ENCODE measurements at places on chromosomes 11 and 22. TPM values are rescaled to one million over a fixed set of nuclear protein-coding genes. Genes with fewer than 3 reads are reported as not detected.

- peak; percentile 37 for DNase-seq
Observed at GRCh38 chr11:111819829-111820237, 51.5 kb downstream of the ALG9 start.

NDUFC2 gene
- 150 TPM for polyA plus RNA-seq

PIH1D2 gene
- polyA plus RNA-seq = 1.7 TPM

DNA sequence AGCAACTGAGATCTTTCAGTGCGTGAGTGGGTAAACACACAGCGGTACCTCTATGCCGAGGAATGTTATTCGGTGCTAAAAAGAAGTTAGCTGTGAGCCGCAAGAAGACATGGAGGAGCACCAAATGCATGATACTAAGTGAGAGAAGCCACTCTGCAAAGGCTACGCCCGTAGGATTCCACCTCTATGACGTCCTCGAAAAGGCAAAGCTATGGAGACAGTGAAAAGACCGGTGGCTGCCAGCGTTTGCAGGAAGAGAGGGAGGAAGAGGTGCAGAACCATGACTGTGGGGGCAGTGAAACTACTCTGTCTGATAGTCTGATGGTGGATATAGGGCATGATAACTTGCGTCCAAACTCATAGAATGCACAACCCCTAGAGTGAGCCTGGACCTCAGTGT is 28.7 kb downstream of the IGF2 start:
- DNase-seq = no peak

- DNase-seq = no peak
Observed at GRCh38 chr11:86460461-86461385, 86.0 kb downstream of the CCDC81 start.

B3GAT1 gene
- polyA plus RNA-seq = not detected

DNA sequence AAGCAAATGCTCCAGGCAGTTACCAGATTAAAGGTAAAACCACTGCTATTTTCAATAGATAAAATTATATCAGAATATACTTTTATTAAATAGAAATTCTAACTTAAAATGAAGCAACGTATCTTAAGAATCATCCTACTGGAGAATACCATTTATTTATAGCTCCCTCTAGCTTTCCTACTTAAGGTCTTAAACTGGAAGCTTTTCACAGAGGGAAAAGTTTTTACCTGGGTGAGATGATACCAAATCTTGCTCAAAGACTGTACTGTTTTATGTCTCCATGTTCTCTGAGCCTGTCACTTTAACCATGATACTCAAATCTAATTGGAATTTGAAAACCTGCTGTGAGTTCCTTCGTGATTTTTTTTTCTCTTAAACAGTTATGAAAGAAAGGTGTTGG is 291.8 kb downstream of the AASDHPPT start:
- DNase-seq = no peak

DNA sequence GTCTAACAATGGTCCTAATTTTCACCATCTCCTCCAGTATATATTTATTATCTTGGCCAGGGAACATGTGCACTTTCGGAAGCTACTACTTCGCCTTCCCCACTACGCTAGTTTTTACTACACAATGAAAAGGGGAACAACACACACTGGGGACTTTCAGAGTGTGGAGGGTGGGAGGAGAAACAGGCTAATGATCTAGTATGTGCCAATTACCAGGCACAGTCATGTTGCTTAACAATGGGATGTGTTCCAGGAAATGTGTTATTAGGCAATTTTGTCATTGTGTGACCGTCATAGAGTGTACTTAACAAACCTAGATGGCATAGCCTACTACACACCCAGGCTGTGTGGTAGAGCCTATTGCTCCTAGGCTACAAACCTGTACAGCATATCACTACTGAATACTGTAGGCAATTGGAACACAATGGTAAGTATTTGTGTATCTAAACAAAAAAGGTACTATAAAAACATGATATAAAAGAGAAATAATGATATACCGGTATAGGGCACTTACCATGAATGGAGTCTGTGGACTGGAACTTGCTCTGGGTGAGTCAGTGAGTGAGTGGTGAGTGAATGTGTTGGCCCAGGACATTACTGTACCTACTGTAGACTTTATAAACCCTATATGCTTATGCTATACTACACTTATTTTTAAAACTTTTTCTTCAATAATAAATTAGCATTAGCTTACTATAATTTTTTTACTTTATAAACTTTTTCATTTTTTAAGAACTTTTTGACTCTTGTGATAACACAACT is 20.1 kb upstream of the CUL5 start:
- DNase-seq = no peak

- no peak for DNase-seq
Observed at GRCh38 chr11:18836417-18836816, 44.8 kb upstream of the PTPN5 start.

- no peak for DNase-seq
Observed at GRCh38 chr11:2171591-2172003, at the start of gene TH. Gene TH, minus strand, starts transcription at chr11:2171815. Its CDS starts 29 bp downstream, at chr11:2171786.

DNA sequence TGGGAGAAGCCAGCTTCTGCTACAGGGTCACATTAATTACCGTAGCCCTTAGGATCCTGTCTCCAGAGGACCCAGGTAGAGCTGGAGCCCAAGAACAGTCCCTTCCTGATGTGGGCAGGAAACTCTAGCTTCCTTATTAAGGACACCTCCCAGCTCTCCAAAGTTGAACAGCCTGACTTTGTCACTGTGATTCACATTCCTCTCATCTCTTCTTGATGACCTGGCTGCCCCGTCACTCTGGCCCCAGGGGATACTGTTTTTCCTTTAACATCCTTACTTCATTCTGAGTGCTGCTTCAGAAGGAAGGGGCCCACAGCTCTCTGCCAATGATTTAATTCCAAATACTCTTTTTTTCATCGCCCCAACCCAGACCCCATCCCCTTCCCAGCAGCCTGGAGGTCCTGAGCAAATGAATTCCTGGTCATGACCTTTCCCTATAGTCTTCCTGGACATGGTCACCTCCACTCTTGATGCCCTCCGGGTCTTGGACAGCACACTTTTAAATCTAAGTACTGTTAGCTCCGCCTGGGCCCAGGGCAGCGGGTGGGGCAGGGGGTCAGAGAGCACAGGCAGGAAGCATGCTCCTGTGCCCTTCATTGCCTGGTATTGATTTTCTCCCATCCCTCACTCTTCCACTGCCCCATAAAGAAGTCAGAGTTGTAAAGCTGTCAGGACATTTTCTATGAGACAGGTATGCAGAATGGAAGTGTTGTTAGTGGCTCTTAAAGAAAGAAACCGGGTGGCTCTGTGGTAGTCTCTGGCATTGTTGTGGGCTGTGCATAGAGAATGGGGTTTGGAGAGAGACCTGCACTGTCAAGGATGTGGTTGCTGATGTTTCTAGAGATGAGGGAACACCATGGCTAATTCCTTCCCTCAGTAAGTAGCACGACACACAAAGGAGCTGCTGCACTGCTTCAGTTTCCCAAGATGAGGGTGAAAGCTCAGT is 22.3 kb upstream of the SPON1 start:
- peak; percentile 13 for DNase-seq

- no peak for DNase-seq
Observed at GRCh38 chr11:1696608-1697570, at the start of gene KRTAP5-6. Gene KRTAP5-6, plus strand, starts transcription at chr11:1697195. Its CDS starts 51 bp downstream, at chr11:1697246.

DNA sequence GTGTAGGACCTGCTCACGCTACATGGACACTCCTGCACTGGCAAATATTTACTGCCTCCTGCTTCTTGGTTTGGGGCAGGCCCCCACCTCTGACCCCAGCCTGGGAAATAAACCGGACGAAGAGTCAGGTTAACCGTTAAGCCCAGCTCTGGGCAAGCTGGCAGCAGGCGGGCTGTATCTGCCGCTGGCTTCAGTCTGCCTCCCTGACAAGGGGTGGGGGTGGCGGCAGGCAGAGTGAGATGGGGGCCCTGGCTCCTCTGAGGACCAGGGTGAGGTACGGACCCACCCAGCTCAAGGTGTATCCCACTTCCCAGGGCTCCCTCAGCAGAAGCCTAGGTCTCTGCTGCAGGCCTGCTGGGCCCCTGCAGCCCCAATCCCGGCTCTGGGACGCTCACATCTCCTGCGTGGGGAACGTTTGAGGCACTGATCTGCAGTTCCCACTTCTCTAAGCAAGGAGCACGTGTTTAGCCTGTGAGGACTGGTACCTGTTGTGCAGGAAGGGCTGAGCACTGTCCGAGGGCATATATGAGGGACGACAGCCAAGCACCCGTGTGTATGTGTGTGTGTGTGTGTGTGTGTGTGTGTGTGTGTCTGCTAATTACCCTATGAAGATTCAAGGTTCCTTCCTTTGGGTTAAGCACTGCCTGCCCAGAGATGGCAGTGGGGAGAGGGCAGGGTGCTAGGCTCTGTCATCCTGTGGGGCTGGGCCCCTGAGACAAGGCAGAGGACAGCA is 1.1 kb upstream of the LRRC75B start:
- no peak for DNase-seq

GRCh38 chr22:28102151-28102812 is 183.2 kb upstream of the PITPNB start:
- DNase-seq = no peak

DNA sequence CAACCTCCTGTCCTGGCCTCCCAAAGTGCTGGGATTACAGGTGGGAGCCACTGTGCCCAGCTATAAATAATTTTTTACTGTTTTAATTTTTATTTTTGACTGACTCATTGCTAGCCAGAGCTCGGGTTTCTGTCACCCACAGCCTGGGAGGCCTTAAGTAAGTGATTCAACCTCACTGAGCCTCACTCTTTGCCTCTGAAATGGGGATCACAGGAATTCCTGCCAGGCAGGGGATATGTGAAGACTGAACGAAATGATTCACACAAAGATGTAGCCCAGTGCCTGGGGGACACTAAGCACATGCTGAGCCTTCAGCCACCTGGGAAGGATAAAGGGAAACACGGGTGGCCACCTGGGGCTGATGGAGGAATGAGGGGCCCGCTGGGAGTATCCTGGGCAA is 3.8 kb upstream of the LRRC74B start:
- DNase-seq = no peak

POU2AF2 gene
- polyA plus RNA-seq = not detected

TEX12 gene
- polyA plus RNA-seq = not detected

SMC1B gene
- polyA plus RNA-seq = not detected

DNA sequence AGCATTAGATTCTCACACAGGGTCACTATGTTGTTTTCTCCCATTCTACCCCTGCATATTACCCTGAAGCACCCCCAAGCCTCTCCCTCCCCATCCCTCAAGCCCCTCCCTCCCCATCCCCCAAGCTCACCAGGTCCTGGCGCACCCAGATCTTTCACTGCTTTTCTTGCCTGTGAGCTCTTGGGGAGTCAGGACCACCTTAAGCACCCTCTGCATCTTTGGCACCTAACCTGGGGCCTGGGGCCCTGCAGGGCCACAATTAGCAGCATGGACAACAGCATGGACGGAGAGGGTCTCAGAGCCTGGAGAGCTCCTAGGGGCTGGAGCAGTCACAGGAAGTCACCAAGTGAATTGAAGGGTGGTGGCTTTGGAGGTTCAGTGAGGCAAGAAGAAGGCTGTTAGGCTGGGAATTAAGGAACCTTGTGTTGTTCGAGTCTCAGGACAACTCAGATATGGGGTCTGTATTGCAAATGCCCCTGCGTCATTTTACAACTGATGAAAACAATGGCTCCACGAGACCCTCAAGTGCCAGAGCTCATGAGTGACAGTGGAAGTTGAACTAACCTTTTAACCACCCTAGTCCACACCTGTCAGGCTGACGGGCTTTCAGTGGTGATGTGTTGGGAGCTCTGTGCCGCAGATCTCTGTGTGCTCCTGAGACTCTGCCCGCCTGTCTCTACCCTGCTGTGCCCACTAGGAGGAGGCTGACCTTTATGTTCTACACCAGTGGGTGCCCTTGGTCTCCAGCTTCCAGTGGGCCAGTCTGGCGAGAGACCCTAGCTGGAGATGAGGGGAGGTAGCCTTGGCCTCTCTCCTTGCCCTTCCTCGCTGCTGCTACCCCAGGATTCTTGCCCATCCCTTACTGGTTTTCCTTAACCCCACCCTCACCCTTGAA is 111.3 kb upstream of the OR4B1 start:
- no peak for DNase-seq

GRCh38 chr11:28346209-28346608 is 238.0 kb downstream of the METTL15 start:
- DNase-seq = no peak

- DNase-seq = no peak
Observed at GRCh38 chr11:1481861-1482441, 4.6 kb downstream of the MOB2 start.

GRCh38 chr11:96622026-96622634 is 232.3 kb downstream of the JRKL start:
- DNase-seq = no peak

DNA sequence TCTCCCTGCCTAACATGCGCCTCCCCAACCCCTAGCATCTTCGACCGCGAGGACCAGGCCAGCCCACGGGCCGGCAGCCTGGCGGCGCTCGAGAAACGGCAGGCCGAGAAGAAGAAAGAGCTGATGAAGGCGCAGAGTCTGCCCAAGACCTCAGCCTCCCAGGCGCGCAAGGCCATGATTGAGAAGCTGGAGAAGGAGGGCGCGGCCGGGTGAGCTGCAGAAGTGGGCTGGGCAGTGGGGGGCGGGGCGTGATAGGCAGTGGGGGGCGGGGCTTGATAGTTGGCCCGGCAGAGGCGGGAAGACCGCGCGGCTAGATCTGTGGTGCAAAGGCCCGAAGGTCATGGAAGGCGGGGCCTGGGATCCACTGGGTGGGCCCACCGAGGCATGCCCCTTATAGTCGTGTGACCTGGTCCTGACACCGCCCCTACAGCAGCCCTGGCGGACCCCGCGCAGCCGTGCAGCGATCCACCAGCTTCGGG is 8.7 kb downstream of the SELENOM start:
- DNase-seq = no peak

SAA1 gene
- polyA plus RNA-seq = 3.4 TPM

DNA sequence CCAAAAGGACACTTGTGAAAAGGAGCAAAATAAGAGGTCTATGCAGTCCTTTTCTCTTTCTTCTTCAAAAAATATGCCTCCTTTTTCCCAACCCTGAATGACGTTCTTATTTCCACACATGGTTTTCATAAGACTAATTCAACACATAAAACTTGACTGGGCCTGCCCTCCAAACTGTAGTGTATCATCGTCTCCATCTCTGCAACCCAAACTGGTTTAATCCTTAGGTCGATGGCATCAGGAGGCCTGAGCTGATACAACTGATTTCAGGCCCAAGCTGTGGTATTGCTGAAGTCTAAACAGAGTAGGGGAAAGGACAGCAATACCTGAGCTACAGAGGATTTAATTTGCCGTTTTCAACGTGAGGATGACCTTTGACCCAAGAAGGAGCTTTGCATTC is 130.0 kb upstream of the MTNR1B start:
- DNase-seq = no peak

DNA sequence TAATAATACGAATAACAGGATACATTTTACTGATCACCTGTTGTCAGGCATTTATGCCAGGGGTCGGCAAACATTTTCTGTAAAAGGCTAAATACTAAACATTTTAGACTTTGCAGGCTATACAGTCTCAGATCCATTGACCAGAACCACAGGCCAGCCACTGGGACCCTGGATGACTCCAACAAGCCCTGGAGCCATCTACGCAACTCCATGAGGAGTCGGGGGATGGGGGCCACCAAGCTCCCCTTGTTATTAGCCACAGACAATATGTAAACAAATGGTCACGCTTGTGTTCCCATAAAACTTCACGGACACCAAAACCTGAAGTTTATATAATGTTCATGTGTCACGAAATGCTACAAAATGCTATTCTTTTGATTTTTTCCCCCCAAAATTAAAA is 54.4 kb upstream of the EMID1 start:
- no peak for DNase-seq

Data from BJ (cell line).